ENCODE measurements at places on chromosomes 11 and 22.

DNA sequence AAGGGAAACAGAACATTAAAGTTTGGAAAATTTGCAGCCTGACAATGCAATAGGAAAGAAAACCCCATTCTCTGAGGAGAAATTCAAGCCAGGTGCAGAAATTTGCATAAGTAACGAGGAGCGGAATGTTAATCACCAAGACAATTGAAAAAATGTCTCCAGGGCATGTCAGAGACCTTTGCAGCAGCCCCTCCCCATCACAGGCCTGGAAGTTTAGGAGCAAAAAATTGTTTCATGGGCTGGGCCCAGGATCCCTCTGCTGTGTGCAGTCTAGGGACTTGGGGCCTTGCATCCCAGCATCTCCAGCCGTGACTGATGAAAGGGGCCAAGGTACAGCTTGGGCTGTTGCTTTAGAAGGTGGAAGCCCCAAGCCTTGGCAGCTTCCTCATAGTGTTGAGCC lies 780.2 kb downstream of the LRRC4C start:
- DNase-seq = no peak

- DNase-seq = no peak
These were observed 119.9 kb downstream of the CTTN start for GRCh38 chr11:70517988-70518907.

DNA sequence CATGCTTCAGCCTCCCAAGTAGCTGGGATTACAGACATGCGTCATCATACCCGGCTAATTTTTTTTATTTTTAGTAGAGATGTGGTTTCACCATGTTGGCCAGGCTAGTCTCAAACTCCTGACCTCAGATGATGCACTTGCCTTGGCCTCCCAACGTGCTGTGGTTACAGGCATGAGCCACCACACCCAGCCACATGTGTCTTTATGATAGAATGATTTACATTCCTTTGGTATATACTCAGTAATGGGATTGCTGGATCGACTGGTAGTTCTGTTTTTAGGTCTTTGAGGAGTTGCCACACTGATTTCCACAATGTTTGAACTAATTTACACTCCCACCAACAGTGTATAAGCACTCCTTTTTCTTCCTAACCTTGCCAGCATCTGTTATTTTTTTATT lies 276.2 kb downstream of the METTL15 start:
- DNase-seq = no peak

DNA sequence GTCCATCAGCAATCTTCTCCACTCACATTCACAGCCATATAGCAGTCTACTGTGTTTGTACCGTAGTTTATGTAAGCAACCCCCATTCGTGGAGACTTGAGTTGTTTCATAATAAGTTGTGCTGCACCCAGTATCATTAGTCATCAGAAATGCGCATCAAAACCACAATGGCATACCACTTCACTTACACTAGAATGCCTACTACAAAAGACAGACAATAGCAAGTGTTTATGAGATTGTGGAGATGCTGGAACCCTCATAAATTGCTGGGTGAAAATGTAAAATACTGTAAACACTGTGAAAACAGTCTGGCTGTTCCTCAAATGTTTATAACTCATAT lies 133.3 kb downstream of the ATXN10 start:
- no peak for DNase-seq

DNA sequence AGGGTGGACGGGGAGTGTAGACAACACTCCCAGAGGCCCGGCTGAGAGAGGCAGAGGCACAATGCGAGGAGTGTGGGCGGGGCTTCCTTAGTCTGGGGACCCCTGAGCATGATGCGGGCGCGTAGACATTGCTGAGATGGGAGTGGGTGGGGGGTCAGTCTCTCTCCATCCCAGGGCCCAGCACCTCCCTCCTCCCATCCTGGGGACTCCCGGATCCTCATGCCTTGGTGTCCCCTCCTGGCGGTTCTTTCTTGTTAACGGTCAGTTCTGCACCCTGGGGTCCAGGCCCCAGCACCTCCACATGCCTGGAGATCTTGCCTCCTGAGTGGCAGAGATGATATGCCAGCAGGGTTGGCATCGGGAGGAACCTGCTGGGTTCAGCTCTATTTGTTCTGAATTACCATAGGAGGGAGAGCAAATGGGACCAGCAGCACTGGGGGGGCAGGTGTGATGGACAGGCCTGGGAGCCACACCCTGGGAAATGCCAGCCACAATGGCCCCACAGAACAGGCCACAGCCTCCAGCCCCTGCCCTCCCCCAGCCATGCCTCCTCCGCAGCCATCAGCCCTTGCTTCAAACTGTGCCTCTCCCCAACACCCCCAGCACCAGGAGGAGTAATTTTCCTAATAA lies 55.7 kb downstream of the RTL6 start:
- DNase-seq = no peak

GRCh38 chr22:49047447-49047846 lies 780.2 kb downstream of the BRD1 start:
- no peak for DNase-seq

GRCh38 chr11:59053387-59053786 lies 32.7 kb upstream of the GLYATL1B start:
- peak; percentile 51 for DNase-seq

- no peak for DNase-seq
These were observed 50.4 kb upstream of the NECTIN1 start for GRCh38 chr11:119779195-119780071.

DNA sequence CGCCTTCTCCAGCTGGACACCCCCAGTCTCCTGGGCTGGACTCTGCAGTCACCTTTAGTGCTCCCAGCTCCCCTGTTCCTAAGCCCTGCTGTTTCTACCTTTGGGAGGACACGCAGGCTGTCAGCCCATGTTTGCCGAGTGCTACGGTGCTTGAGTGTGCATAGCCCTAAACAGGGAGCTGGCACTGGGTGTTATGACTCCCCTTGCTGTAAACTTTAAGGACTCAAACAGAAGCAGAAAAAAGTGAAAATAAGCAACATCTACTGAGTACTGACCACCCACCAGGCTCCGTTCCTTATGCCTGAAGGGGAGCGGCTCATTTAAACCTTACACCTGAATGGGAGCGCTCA lies 7.3 kb upstream of the APOBEC3B start:
- no peak for DNase-seq

DNA sequence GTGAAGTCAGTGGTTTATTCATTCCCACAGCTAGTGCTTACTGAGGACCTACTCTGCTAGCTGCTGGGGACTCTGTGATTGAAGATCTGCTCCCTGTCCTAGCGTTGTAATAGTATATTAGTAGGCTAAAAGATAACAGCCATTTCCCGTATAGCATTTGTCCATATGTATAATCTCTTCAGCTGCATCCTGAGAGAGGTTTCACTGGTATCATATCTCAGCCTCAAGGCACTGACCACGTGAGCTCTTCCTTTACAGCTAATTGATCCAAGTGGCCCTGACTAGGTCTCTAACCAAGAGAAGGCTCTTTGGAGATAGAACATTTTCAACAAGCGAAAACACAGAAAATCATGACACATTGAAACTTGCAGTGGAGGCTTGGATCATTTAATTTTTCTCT lies 110.2 kb downstream of the APIP start:
- DNase-seq = no peak

GRCh38 chr11:11117730-11118129 lies 235.3 kb downstream of the CSNK2A3 start:
- no peak for DNase-seq

DNA sequence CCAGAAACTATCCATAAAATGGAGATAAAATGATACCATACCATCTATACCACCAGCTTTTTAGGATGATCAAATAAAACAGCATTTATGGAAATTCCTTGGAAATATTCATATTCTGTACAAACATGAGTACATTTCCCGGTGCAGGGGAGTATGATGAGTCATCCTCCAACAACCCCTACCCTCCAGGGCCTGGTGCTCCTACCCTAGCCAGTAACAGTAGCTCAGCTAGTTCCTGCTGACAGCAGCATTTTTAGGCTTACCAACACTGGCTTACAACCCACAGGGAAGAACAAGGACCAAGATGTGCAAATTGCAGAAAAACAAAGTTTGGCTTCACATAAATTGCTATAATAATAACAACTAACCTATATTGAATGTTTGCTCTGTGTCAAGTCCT lies 406.2 kb upstream of the CADM1 start:
- DNase-seq = no peak

DNA sequence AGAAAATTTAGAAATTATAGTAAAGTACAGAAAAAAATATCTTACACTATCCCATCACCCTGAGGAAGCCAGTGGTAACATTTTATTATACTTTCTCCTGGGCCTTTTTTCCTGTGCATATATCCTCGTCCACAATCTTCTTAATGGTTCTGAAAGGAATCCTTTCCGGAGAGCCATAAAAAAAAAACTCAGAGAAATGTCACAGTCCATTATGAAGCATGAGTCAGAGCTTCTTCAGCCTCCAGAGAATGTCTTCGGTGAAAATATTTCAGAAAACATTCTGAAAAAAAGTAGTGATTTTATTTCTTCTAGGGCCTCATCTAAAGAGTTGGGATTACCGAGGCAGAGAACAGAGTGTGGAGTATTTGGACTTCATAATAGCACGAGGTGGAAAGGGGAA lies 163.4 kb downstream of the INSC start:
- no peak for DNase-seq

DNA sequence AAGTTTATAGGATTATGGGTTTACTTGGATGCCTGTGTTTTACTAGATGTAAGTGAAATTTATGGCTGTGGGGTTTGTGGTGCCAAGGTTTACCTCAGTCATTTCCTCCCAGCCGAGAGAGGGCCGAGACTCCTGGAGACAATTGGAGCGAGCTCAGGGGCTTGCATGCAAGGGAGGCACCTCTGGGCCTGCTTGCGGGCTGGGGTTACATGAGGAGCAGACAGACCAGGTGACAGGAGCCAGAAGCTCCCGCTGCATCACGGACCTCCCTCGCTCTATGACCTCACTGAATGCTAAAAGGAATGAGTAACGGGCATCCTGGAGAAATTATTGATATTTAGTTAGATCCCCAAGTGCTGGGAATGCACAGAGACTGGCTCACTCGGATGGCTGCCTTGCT lies 275.2 kb upstream of the KIRREL3 start:
- no peak for DNase-seq

DNA sequence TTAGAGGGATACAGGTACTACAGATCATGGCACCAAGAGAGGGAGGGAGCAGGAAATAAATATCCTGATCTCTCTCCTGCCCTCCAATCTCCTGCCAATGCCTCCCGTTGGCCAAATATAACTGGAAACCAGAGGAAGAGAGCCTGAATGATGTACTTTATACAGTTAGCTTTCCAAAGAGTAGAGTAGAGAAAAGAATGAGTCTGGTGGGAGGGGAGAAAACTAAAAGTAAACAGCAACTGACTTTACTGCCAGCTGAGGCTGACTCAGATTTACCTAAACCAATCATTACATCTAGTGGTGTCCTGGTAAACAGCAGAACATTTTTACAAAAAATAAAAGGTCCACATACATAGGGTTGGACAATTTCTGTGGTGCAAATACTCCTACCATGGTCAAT lies 5.1 kb downstream of the MPZL3 start:
- DNase-seq = no peak

GRCh38 chr11:129790106-129790505 lies 25.5 kb upstream of the TMEM45B start:
- DNase-seq = no peak

DNA sequence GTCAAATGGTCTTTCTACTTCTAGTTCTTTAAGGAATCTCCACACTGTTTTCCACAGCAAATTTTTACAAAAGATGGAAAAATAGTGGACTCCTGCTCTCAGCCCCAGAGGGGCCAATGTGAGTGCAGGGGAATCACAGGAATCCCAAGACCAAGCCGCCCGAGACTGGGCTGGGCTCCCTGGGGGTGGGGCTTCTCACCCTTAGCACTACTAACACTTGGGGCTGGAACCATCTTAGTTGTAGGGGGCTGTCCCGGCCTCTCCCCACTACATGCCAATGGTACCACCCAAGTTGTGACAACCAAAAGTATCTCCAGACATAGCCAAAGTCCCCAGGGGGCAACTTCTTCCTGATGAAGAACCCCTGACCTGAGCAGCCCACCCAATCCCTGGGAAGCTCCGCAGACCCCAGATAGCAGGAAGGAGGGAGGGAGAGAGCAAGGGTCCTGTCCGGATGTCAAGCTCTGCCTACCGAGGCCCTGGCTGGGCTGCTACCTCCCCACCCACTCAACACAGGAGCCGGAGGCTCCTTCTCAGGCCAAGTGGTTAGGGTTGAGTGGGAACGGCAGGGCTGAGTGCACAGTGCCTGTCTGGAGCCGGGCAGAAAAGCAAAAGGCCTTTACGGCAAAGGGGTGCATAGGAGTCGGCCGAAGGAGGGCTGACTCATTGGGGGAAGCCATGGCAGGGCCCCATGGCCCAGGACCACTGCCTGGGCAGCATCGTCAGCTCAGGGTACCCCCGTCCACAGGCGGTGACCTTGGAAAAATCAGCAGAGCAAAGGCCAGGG lies 122.5 kb upstream of the FGF3 start:
- no peak for DNase-seq

- no peak for DNase-seq
These were observed 53.3 kb downstream of the SMIM38 start for GRCh38 chr11:69209038-69209350.

DNA sequence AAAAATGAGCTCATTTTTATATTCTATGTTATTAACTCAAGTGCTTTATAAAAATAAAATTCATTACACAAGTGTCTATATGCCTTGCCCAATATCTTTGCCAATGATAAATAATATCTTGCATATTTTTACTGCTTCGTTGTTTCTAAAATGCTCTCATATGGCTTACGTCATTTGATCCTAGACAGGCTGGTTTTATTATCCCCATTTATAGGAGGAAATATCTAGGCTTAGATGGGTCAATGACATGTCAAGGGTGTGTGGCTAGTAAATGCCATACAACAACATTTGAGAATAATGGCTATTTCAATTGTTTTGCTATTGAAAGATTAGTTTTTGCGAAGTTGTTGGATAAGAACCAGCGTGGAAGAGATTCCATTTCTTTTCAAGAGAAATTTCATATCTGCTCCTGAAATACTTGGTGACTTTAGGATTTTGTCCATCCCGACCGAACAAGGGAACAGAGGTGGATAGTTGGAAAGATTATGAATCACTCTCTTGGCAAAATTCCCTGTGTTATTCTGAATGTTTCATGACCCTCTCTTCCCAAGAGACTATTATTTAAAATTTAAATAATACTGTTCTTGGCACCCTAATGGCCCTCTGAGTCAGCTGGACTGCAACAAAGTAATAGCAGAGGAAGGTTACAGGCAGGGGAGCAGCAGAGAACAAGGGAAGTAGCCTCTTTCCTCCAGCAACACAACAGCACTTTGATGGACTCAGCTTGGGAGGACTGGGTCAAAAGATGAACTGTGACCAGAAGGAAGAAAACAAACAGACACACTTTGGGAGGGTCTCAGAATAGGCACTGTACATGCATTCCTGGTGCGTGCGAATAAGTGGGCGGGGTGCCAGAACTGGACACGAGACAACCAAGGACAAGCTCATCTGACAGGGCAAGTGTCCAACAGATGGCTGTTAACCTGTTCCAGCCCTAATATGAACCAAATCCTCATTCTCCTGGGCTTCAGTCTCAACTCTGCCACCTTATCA lies 94.5 kb downstream of the ME3 start:
- no peak for DNase-seq

DNA sequence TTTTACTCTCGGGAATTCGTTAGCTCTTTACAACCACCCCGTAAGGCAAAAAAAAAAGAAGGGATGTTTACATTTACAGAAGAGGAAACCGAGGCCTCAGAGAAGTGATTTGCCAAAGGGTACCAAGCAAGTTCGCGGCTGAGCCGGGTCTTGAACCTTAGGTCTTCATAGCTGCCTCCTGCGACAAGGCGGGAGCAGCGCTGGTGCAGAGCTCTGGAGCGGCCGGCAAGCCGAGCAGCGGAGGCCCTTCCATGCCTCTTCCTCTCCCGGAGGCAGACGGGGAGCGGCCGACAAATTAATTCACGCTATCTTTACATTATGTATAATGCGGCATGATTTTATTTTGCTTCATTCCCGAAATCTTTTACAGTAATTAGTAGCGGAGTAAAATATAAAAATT lies 536.3 kb downstream of the INSC start:
- no peak for DNase-seq

GRCh38 chr11:118651820-118652219 lies 27.6 kb downstream of the TREH start:
- DNase-seq = no peak

All from stimulated activated CD8-positive, alpha-beta memory T cell treated with anti-CD3 and anti-CD28 coated beads, Interleukin-7, amount 100 ng/mL, for 1 hour (primary cell).